ENCODE measurements at places on chromosomes 7 and 10.
A peak's percentile ranks its signal among the peaks of the same experiment; 100 is the strongest.

DNA sequence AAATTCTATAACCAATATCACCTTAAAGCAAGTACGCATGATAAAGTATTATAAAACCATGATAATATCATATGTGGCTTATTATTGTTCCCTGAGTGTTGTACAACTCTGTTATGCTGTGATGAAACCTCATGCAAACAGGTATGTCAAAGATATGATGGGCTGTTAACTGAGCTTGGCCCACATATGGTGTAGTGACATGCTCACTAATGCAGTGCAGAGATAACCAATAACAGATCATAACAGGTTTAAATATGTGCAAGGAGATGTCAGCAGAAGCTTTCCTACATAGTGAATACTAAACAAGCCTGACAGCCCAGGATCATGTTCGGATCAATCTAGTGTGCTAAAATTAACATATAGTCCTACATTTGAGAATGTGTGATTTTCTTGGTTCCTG is 9.6 kb downstream of the CFTR start:
- no peak for DNase-seq

DNA sequence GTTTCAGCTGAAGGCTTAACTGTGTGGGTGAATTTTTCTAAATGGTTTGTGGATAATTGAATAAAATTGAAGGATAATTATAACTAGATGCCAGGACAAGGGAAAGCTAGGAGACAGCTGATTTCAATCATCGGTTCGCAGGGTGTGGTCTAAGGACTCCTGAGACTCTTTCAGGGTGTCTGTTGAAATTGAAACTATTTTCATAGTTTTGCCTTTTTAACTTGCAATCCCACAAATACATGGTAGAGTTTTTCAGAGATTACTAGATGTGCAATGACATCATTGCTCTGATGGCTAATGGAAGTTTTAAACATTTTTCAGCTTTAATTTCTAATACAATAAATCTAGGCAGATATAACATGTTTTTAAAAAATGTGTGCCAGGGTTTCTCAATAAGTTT is 18.5 kb downstream of the TRUB1 start:
- DNase-seq, result no peak

DNA sequence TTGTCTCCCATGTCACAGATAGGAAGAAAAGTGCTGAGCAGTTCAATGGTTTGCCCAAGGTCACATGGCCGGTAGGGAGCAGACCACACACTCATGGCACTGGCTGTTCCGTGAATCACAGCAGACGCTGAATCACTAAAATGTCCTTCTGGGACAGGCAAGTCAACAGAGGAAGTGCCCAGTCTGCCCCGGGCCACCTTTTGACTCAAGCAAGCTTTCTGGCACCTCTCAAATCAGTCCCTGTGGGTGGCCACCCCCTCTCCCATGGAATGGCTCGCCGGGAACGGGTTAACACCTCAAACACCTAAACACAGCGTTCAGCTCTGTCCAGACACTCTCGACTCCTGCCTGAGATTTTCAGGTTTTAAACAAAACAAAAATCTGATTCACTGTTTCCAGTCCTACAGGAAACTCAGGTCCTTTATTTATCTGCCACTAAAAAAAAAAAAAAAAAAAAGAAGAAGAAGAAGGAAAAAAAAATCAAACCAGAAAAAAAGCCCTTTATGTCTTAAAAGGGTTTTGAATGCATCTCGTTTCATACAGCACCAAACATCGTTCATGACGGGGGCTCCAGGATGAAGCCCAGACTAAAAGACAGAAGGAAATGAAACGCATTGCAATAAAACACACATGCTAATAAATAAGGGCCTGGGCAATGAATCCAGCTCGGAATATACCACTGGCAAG is 15.5 kb downstream of the CARD11 start:
- peak; percentile 66 for DNase-seq

GRCh38 chr7:81833401-81833800 is 63.6 kb upstream of the HGF start:
- DNase-seq, result no peak

- no peak for DNase-seq
Measured at GRCh38 chr10:104931612-104932134, 290.6 kb downstream of the SORCS3 start.

GRCh38 chr7:101884671-101885596 is 67.5 kb downstream of the CUX1 start:
- no peak for DNase-seq
